SK-MEL-5 (cell line): ENCODE measurements at places on chromosomes 3 and 15.
A peak's percentile ranks its signal among the peaks of the same experiment; 100 is the strongest.

GRCh38 chr3:123105201-123106189, 38.7 kb downstream of the PDIA5 start:
- no peak for DNase-seq

DNA sequence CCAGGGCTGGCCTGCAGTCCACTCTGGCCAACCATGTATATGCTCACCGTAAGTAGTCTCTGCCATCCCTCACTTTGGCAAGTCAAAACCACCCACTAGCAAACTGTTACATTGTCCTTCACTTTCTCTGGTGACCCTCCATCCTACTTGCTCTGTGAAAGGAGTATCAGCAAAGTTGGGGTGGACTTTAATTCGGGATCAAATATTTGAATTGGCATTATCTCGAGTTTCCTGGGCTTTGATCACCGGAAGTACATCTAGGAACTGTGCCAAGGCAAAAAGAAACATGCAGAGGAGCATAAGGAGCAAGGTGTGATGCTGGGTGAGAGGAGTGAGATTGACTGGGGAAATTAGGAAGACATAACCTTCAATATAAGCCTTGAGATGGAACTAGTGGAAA, 188.9 kb upstream of the P2RY1 start:
- no peak for DNase-seq

- no peak for DNase-seq
These were observed 91.6 kb downstream of the FSIP1 start for GRCh38 chr15:39690881-39691634.

DNA sequence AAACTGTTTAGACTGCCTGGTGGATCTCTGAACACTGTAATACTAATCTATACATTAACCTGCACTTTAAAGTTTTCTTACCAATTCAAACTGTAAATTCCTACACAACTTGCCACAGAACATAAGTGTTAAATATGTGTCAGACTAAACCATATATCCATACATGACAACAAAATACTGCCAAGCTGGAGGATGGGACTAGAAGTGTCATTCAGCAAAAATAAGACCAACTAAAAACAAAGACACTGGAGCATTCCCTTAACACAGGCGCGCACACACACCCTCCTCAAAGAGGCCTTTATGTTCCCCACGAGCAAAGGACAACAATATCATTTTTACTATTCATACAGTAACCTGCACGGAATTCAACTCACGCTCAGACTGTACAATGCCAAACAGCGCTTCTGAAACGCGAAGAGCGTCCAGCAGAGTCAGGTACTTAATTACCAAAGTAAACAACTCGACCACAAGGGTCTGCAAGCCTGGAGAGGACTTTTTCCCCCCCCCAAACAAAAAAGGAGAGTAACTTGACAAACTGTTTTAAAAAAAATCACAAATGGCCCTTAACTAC, 1.1 kb downstream of the DCUN1D1 start:
- DNase-seq = peak; percentile 53

DNA sequence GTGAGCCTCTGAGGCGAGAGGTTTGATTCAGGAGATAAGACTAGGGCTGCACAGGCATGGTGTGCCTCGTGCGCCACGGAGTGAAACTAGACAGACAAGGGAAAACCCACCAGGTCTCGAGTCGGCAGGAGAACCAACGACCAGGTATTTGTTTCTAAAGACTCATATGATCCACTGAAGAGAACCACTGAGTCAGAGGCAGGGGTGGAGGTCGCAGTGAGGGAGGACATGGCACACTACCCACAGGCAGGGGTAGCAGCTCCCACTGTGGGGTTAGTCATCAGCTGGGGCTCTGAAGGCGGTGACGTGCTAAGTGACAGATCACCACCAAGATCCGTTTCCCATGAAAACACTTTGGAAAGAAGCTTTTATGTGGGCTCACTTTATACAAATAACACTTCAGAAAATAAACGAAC, 45.7 kb downstream of the CHSY1 start:
- no peak for DNase-seq

DNA sequence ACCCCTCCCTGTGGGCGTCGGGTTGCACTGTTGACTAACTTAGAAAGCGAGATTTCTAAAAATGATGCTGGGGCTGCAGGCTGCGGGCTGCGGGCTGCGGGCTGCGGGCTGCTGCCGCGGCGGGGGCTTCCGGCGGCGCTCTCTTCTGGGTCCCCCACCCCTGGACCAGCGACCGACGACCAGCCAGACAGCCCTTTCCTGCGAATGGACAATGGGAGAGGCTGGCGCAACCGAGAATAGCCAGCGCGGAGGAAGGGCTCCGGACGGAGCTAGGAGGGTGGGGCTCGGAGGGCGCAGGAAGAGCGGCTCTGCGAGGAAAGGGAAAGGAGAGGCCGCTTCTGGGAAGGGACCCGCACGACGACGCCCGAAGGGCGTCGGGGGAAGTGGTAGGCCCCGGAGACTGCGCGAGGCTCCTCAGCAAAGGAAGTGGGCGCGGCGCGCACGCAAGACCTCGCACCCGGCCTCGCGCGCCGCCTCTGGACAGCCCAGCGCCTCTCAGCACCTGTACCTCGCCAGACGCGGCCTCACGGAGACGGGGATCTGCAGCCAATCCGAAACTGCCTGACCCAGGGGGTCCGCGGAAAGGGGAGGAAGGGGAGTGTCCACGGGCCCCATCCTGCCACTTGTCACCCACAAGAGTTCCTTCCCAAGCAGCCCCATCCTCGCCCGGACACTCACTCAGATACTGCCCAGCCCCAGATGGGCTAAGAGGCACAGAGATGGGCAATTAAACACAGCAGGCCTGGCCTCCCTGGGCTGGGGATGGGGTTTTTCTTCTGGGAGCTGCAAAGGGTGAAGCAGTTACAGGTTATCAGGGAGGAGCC, 70.7 kb downstream of the SLC12A8 start:
- DNase-seq = no peak
